HepG2 (cell line): ENCODE measurements at places on chromosomes 13 and 19. TPM values are rescaled to one million over a fixed set of nuclear protein-coding genes. Genes with fewer than 3 reads are reported as not detected.

DNA sequence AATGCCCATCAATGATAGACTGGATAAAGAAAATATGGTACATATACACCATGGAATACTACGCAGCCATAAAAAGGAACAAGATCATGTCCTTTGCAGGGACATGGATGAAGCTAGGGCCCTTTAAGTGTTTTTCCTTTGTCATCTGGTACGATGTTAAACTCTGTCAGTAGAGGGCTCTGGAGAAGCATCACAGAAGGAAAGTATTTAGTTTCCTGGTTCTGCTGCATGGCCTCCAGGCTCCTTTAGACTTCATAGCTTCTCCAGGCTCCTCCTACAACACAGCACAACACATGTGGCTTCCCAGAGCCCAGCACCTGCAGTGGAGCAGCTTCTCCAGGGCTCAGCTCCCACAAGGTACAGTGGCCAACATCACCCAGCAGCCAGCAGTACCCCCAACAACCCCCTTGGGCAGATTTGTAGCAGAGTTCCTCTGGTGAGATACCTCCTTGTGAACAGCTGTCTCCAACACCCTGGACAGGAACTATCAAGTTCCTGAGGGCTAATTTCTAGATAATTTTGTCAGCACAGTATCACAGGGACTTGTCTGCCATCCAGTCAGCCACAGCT, 63.4 kb downstream of the KCTD12 start:
- DNase-seq = no peak

- peak; percentile 83 for DNase-seq
Measured at GRCh38 chr19:17248011-17248776, 2.5 kb upstream of the NR2F6 start.

- no peak for DNase-seq
Measured at GRCh38 chr13:39249982-39250381, 211.7 kb downstream of the NHLRC3 start.

GRCh38 chr19:28940751-28941500, 272.0 kb downstream of the UQCRFS1 start:
- DNase-seq = no peak

DNA sequence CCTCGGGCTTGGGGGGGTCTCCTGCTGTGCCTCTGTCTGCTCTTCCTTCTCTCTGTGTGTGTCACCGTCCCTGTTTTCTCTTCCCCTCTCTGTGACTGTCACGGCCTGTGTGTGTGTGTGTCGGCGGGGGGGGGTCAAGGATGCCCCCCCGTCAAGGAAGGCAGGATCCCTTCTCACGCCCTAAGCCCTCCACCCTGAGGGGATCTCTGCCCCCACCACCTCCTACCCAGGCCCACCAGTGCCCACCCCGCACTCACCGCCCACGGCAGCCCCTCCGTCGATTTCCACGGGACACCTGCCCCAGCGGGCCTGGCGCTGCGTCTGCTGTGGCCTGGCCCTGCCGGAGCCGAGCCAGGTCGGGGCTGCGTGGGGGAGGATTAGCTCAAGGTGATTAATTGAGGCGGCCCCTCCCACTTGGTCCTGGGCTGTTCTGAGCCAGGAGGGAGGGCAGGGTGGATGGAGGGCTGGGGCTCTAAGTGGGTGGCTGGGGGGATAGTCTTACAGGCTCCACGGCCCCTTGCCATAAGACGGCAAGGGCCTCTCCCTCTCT, at the start of gene RAX2:
RAX2 (minus strand) TSS at position 323 of the 550 bp plus-strand sequence. CDS start 486 bp downstream, outside the sequence.
- DNase-seq = no peak

GRCh38 chr19:52599241-52599640, 29.2 kb downstream of the ZNF701 start:
- no peak for DNase-seq

GRCh38 chr13:71695662-71696061, 171.3 kb downstream of the DACH1 start:
- no peak for DNase-seq

GRCh38 chr13:110825516-110825915, 89.4 kb downstream of the ANKRD10 start:
- no peak for DNase-seq

GRCh38 chr13:97212601-97213040, 9.5 kb upstream of the MBNL2 start:
- DNase-seq = no peak

DNA sequence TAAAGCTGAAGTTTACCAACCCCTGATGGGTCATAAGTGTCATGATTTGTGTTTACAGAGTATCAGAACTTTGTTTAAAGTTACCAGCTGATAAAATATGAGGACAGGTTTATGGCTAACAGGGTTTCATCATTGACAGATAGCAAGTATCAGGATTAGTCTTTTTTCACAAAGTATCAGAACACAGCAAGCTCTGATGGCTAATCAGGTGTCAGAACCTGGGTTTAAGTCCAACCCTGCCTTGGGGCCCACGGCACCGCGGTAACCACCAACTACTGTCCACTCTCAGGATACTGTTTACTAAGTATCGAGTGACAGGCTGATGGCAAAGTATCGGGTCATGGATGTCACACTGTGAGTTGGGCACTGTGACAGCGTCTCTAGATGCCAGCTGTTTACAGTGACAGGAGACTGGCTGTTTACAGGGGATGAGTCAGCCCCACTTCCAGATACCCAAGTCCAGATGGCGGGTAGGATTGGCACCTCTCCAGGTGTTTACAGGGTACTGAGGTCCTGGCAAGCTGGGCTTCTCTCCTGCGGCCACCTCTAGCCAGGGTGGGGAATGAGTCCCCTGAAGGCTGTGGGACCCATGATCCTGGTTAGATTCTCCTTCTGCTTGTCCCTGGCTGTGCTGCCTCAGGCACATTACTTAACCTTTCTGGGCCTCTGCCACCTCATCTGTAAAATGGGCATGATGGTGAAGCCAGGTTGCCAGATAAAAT, 21.8 kb downstream of the ARRDC2 start:
- peak; percentile 79 for DNase-seq

- no peak for DNase-seq
Measured at GRCh38 chr13:85166891-85167290, 632.3 kb downstream of the SLITRK6 start.

DNA sequence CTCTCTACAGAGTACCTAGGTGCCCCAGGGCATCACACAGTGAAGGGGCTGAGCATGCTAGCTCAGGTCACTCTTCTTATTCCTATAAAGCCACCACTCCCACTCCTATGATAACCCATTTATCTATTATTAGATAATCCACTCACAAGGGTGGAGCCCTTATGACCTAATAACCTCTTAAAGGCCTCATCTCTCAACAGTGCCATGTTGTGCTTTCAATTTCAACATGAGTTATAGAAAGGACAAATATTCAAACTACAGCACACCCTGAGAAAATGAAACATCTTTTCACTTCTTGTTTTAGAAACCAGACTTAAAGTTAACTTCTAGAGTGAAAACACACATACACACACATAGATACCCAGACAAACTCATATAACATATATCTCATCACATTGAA, 1494.9 kb upstream of the MIR17HG start:
- no peak for DNase-seq

DNA sequence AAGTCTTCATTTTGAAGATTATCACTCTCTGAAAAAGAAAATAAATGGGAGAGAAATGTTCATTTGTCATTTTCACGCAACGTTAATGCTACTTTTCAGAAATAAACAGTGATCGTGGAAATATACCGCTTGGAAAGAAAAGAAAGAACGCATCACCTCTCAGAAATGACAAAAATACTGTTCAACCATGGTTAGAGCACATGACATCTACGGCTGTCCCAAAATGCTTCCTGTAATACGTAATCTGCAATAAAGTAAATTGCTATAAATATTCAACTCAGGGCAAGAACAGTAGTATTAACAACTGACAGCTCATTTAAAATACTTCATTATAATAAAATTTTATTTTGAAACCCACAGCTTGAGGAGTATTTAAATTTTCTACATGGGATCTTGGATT, 15.2 kb downstream of the LATS2 start:
- no peak for DNase-seq

DNA sequence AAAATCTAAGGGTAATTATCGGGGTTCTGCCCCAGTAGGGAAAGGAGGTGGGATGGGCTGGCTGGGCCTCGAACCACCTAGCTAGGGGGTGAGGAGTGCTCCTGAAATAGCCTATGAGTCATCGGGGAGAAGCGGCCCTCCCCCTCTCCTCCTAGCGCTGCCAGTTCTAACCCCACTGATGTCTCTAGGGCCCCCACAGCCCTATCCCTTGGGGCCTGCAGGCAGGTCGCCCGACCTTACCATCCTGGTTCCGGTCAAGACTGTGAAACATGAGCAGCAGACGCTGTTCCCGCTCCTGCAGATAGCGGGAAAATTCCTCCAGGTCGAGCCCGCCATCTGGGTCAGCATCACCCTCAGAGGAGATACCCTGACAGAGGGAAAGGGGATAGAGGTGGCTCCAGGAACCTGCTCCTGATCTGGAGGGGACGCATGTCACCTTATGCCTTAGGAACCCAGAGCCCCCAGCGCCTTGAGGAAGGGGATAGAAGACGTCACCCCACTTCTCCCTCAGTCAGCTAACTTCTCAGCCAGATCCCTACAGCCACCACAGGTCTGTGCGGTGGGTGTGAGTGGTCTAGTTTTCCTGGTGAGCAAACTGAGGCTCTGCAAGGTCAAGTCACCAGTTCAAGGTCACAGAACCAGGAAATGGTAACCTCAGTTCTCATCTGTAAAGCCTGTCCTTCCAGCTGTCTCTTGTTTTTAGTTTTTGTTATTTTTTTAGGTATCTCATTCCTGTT, 1.5 kb downstream of the SLC25A23 start:
- no peak for DNase-seq

DNA sequence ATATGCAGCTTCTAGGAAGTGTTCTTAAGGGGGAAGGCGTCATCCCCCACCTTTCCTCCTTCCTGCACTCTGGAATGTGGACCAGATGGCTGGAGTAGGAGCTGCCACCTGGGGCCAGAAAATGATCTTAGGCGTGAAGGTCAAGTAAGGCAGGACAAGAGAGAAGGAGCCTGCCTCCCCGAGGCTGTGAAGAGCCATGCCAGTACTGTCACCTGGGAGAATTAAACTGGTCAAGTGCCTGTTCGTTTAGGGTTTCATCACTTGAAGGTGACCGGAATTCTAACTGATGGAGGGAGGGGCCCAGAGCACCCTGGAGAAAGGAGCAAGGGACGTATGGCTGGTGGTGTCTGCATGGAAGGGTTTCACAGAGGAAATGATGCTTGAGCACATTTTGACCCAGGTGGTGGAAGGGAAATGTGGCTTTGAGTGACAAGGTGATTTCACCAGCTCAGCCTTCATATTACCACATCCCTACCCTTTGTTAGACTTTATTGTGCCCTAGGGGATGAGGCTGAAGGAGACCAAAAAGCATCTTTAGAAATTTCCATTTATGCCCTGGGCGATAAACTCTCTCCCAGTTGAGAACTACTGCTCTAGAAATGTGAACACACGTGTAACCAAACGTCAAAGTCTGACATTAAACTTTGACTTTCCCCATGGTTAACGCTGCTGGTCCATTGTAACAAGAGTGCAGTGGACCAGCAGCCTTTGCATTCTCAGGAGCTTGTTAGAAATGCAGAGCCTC, 37.5 kb downstream of the PPP2R1A start:
- no peak for DNase-seq

GRCh38 chr13:106381091-106381490, 154.4 kb downstream of the EFNB2 start:
- DNase-seq = no peak

- no peak for DNase-seq
Measured at GRCh38 chr13:20798027-20798426, 24.3 kb upstream of the EEF1AKMT1 start.

DNA sequence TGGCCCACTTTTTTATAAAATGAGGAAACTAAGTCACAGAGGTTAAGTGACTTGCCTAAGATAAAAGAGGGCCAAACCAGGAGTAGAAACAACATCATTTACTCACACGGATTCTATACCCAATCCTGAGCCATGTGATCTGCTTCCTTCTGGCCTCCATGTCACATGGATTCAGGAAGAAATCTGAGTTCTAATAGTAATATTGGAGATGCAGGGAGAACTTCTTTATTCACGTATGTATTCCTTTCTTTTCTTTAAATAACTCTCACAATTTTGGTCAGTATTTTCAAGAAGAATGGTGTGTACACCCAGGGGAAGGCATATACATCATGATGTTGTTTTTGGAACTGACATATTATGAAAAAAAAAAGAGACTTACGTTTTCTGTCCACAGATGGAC, 1.8 kb downstream of the POSTN start:
- DNase-seq = no peak

Gene ZNF571
- 1.9 and 4.0 TPM in 2 replicates for total RNA-seq

Gene PBX4
- total RNA-seq = not detected in 2 replicates

Gene GDF15
- 43.0 and 146 TPM in 2 replicates for total RNA-seq

Gene PNMA8C
- total RNA-seq = not detected in 2 replicates

Gene HSD17B14
- 0.53 and 0.58 TPM in 2 replicates for total RNA-seq

Gene RGCC
- 0.20 and 0.29 TPM in 2 replicates for total RNA-seq

Gene SLAIN1
- total RNA-seq = 4.5 and 4.8 TPM in 2 replicates

Gene CYP2B6
- not detected in 2 replicates for total RNA-seq

Gene ZSWIM9
- 0.39 and 1.1 TPM in 2 replicates for total RNA-seq

Gene FAM216B
- total RNA-seq = not detected in 2 replicates

Gene OR1I1
- total RNA-seq = not detected in 2 replicates

Gene SCN1B
- 1.5 and 2.7 TPM in 2 replicates for total RNA-seq

Gene CASP14
- not detected in 2 replicates for total RNA-seq

Gene KCTD4
- total RNA-seq = not detected in 2 replicates

Gene TMEM205
- 22.8 and 45.5 TPM in 2 replicates for total RNA-seq
